ENCODE measurements at places on chromosomes 12 and 14. TPM values are rescaled to one million over a fixed set of nuclear protein-coding genes. Genes with fewer than 3 reads are reported as not detected.

- no peak for DNase-seq
Measured at GRCh38 chr12:50746431-50746830, 17.5 kb upstream of the ATF1 start.

GRCh38 chr12:119301379-119301778 lies 33.1 kb upstream of the CCDC60 start:
- no peak for DNase-seq

DNA sequence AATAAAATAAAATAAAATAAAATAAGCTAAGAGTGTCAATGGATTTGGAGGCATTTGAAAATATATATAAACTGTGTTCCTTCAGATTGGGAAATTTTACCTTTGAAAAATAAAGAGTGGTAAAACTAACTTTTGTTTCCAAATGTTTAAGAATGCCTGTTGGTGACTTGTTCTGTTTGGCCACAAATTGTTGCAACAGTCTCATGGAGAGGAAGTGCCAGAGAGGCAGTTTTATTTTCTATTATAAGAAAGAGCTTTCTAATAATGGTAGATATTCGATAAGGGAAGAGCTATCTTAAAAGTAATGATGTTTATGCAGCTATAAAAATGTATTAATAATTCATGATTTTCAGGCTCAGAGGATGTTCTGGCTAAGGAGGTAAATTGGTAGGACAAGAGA lies 68.8 kb upstream of the MDGA2 start:
- no peak for DNase-seq

DNA sequence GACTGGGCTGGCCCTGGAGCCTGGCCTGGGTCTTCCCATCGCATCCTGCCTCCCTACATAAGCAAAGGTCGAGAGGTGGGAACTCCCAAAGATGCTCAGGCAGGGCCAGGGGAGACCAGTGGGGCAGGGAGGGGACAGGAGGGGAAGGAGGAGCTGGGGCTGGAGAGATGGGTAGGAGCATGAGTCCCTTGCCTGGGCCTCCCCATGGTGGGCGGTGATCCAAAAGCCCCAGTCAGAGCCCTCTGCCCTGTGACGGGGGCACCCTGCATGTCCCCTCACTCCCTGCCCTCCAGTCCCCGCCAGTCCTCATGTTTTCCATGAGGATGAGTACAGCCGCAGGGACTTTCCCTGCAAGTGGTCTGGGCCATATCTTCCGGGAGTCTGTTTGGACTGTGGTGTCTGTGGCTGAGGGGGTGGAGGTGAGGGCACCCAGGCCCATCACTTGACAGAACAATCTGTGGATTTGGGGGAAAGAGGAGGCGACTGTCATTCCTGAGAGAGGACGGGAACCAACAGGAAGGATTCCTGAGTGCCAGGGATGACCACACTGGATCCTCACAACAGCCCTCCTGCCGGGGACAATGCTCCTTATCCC lies 9.3 kb downstream of the BDKRB2 start:
- DNase-seq = no peak

FAIM2 gene
- not detected for total RNA-seq

FBXL14 gene
- total RNA-seq = 4.7 TPM

WNT1 gene
- total RNA-seq = not detected

All from A172 (cell line).